ENCODE measurements at places on chromosomes 12 and 14.

DNA sequence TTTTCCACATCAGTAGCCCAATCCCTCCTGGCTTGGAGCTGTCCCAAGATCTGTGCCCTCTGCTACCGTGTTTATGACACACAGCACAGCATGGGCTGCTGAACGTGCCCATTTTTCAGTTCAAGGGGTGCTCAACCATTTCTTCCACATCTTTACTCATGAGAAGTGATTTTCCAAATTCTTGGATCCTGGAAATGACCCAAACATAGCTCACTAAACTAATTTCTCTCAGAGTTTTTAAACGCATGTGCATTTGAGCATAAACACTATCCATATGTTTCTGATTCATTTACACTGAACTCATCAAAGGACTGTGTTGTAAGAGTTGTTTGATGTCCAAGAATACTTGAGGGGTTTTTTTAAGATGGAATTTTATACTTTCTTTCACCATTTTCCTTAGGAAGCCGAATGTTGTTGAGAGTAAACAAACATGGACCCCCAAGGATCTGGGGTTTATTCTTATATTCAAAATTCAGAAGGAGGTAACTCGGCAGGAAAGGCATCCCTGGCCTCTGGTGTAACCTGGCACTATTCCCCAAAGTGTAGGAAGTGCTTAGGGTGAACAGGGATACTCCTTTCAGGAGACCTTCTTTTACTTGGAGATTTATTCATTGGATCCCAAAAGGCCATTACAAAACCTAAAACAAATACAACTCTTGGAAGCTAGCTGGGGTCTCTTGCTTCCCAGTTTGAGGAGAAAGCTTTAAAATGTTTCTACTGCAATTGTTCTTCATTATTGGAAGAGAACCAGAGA lies 215.0 kb downstream of the BMP4 start:
- no peak for DNase-seq

GRCh38 chr12:95204141-95204866 lies 13.0 kb downstream of the FGD6 start:
- DNase-seq, result no peak

GRCh38 chr14:31196839-31197492 lies 10.6 kb downstream of the HECTD1 start:
- DNase-seq, result no peak

DNA sequence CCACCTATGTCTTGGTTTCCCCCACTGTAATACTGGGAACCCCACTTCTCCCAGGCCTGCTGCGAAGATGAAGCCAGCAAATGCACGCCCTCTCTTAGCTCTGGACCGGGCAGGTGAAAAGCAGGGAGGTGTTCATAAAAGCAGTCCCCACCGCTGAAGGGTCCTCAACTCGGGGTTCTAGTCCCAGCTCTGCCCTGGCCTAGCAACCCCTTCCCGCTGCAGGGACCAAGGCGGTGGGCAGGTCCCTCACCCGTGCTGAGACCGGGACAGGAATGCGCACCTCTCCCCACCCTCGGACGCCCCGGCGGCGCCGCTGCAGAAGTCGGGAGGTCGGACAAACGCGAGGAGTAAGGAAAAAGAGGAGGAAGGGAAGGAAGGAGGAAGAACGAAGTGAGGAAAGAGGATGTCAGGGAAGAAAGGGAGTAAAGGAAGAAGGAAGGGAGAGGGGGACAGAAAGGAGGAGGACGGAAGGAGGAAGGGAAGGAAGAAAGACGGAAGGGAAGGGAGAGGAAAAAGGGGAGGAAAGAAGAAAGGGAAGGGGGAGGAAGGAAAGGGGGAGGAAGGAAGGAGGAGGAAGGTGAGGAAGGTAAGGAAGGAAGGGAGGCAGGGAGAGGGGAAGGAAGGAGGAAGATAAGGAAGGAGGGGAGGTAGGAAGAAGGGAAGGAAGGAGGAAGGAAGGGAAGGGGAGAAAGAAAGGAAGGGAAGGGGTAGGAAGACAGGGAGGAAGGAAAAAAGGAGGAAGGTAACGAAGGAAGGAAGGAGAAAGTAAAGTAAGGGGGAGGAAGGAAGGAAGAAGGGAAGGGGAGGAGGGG lies 701 bp downstream of the SPRING1 start:
- DNase-seq, result no peak

DNA sequence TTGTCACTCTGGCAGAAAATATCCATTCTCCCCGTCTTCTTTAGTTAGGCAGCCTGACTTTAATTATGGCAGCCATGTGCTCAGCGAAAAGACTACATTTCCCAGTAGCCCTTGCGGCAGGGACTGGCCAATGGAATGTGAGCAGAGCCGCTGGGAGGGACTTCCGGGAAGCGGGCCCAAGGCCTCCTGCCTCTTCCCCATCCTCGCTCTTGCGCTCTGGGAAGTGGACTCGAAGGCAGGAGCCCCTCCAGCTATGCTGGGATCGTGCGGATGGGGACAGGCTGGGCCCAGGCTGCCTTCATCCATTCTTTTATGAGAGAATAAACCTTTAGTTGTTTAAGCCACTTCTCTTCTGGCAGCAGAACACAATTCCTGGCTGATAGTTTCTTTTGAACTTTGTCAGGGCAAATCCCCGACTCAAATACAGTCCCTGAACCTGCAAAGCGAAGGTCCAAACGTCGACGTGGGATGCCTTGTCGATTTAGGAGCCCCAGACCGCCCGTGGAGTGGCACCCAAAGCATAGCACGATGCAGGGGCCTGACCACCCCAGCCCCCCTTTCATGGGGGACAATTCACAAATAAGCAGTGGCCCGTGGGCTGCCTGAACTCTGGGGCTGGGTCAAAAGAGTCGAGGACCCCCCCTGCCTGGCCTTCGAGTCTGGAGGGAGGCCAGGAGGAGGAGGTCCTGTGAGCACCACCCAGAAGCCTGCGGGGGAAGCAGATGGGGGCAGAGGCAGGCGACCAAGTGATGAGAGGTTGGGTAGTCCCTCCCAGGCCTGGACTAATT lies 15.6 kb upstream of the LRTM2 start:
- no peak for DNase-seq

GRCh38 chr14:86013641-86014040 lies 483.7 kb downstream of the FLRT2 start:
- no peak for DNase-seq

- DNase-seq, result no peak
These were observed 108.8 kb downstream of the CRACR2A start for GRCh38 chr12:3644104-3644503.

DNA sequence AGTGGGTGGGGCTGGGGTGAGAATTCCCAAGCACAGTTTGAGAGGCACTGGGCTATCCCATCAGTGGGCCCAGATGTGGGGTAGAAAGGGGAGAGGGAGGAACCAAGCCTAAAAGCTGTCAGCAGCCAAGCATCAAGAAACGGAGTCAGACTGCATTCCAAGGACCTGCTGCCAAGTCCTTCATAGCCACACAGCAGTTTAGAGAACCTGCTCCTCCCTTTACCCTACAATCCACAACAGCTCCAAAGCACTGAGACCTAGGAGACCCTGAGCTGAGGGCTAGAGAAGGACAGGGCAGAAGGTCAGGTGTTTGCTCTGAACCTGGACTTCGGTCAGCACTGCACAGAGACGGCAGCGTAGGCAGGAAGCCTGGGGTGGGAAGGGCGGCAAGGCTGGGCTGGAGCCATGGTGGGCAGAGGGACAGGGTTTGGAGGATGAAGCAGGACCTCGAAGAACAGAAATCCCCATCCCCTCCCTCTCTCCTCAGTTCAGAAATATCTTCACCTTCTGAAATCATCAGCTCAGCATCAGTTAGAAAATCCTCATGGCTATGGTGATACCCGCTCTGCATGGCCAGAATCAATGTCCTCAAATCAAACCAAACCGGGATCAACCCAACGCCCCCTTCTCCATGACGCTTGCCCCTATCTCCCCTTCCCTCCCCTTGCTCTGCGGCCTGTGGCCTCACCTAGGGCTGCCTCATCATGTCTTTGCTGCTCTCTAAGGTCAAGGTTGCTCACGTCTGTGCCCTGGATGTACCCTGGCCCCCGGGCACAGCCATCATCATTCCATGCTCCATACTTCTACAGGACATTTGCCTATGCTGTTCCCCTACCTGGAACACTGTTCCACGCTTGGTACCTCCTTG lies 12.9 kb upstream of the SERPINA4 start:
- peak; percentile 40 for DNase-seq

GRCh38 chr12:89977405-89978085 lies 268.9 kb upstream of the ATP2B1 start:
- no peak for DNase-seq

DNA sequence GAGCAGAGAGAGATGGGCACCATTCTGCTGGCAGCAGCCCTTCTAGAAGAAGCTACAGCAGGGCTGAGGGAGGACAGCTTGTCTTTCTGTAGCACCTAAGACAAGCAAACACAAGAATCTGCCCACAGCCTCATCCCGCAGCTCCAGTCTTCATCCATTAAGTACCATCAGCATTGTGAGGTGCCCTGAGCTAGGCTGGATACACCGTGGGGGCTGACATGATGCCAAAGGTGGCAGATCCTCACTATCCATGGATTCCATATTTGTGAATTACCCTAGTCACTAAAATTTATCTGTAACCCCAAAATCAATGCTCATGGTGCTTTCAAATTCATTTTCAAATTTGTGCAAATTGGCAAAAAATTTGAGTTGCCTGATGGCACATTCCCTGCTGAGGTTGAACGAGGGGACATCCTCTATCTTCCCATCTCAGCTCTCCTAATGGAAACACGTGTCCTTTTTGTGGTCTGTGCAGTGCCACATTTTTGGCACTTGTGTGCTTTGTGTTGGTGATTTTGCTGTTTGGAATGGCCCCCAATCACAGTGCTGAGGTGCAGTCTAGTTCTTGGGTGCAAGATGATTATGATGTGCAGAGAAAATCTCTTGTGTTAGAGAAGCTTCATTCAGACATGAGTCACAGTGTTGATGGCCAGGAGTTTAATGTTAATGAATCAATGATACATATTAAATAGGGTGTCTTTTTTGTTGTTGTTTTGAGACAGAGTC lies 7.0 kb downstream of the PITPNM2 start:
- DNase-seq, result no peak

GRCh38 chr14:71628433-71628832 lies 303.8 kb upstream of the RGS6 start:
- DNase-seq, result no peak

DNA sequence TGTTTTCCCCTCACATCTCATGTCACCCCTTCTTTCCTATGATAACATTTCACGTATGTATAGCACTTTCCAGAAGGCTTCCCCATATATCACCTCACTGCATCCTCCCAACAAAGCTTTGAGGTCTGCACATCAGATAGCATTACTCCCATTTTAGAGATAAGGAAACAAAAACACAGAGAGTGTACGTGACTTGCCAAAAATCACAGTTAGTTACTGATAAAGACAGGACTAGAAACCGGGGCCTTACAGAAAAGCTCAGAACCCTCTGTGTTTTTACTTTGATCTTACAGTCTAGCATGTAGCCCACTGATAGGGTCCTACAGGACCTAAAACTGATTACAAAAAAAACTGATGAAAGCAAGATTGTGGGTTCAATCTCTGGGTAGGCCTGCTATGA lies 202.9 kb upstream of the CDKN3 start:
- DNase-seq, result no peak

DNA sequence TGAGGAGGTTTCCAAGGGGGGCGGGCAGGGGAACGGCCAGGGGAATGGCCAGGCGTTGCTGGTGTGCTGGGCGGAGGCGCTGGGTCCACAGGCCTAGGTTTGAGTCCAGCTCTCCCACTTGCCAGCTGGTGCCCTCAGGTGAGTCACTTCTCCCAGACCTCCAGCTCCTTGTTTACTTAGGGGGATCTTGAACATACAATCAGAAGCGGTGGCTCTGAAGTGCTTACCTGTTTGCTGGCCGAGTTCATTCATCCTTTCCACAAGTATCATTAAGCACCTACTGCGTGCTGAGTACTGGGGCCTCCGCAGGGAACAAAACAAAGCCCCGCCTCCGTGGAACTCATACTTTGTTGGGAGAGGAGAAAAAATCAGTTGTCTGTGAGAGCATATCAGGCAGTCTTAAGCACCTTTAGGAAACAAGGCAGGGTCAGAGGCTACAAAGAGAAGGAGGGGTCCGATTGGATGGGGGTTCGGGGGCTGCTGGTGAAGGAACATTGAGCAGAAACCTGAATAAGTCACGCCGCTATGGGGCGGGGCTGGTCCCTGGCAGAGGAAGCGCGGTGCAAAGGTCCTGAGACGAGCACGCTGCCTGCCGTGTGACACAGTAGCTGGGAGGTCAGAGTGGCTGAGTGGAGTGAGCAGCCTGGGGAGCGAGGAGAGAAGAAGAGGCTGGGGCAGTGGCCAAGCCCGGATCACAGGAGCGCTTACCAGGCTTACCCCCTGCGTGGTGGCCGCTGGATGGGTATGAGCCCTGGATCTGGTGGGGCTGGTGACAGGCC lies 15.1 kb downstream of the MVK start:
- DNase-seq, result no peak

DNA sequence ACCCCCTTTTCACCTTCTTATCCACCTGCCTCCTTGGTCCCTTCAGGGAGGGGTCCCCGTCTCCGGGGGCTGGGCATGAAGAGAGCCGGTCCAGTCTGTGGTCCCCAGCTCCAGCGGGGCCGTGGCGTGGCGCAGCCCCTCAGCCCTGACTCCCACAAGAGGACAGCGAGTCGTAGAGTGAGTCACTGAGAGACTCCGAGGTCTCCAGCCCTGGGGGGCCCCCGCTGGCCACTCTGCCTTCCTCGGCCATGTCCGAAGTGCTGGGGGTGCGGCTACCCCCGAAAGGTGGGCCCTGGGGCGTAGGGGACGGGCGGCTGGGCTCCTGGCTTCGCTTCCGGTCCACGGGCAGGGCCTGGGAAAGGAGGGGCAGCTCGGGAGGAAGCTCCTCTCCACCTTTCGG lies 36.5 kb downstream of the NCKAP5L start:
- DNase-seq, result no peak

DNA sequence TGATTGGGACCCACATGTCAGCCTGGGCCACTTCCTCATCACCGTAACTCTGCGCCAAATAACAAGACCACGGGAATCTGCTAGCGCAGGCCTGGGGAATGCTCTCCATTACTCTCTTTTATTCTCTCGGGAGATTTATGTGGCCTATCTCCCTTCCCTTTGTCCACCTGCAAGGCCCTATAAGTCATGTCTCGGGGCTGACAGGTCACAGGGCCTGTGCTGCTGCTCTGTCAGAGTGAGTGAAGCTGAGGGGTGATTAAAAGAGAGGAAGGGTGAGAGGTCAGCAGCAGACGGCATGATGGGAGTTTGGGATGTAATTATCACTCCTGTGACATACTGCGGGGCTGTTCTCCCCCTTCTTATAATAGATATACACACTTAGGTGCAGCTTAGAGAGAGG lies 26.2 kb upstream of the GPATCH2L start:
- DNase-seq, result no peak

- no peak for DNase-seq
These were observed 232.6 kb downstream of the EFCAB11 start for GRCh38 chr14:89721956-89722355.

GRCh38 chr12:32895688-32896431 lies 717 bp downstream of the PKP2 start:
- DNase-seq, result no peak
